ENCODE measurements at places on chromosomes 4 and X. TPM values are rescaled to one million over a fixed set of nuclear protein-coding genes. Genes with fewer than 3 reads are reported as not detected.

DNA sequence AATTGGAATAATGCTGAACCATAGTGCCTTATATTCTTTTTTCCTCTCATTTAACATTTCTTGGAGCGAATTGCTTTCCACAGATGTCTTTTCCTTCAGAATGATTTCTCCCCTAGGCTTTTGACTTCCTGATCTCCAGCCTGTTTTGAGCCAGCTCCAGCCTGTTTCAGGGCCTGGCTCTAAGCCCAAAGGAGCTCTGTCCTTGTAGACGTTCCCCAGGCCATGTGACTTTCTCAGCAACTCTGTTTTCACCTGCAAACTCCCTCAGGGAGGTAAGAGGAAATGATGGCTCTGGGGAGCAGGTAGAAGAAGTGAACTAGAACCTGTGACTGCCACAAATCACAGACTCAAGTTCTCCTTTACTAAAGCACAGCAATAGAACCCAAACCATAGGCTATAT is 89.1 kb downstream of the AKAP4 start:
- H3K4me3 ChIP-seq = no peak overlapping the region
- DNase-seq = peak; percentile 90
- no peaks in the 10 kb centered on the region for H3K36me3 ChIP-seq

DNA sequence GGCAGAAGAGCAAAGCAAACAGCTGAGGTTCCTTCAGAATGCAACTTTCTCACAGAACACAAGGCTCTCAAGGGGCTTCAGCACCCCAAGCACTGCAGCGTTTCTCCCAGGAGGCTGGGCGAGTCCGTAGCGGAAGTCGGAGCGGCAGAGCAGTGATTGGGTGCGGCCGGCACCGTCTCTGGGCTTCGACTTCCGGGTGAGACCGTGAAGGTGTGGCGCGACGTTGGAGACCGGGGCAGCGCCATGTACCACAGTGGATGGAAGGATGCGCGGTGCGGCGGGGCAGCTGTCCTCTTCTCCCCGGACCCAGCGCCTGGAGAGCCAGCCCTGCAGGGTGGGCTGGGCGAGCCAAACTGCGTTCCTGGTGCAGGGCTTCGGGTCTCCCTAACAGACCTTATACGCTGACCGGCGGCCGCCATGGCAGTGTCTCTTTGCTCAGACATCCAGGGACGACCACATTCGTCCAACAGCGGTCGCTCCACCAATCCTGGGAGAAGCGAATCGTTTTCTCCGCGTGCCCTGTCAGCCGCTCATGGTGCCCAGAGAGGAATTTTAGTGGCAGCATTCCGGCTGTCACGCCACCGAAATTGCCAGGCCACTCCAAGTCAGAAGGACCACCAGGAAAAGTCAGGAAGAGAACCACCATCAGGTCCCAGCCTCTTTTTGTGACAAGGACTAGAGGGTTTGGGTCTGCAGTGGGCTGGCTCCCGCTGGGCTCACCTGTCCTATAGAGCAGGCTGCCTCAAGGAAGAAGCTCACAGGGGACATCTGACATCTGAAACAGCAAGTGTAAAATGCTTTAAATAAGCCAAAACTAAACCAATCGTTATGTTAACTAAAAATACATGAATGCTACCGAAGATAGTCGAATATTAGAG is 20.5 kb downstream of the TRIM61 start:
- no peaks in the 10 kb centered on the region for H3K27me3 ChIP-seq
- H3K27ac ChIP-seq = peak overlapping the region; percentile 67
- H3K4me1 ChIP-seq = peaks cover 6% of the 10 kb centered on the region

- no peaks in the 10 kb centered on the region for H3K36me3 ChIP-seq
- no peaks in the 10 kb centered on the region for H3K4me1 ChIP-seq
- H3K4me3 ChIP-seq = no peak overlapping the region
Observed at GRCh38 chrX:11791090-11791489, 33.1 kb downstream of the MSL3 start.

DNA sequence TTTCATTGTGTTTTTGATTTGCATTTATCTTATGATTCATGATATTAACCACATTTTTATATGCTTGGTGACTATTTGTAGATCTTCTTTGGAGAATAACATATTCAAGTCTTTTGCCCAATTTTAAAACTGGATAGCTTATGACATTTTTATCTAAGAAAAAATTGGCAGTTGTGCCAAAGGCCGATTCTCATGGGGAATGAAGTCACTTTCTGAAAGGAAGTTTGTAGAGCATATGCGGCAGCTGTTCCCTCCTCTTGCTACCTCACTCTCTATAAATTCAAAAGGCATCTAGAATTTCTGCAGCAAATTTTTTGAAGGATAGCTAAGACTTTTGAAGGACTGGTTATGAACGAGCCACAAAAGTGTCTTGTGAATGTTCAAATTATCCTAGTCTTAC is 2353.5 kb downstream of the ARAP2 start:
- DNase-seq = peak; percentile 66
- no peaks in the 10 kb centered on the region for H3K36me3 ChIP-seq
- no peak overlapping the region for H3K27ac ChIP-seq
- H3K4me1 ChIP-seq = no peaks in the 10 kb centered on the region

GRCh38 chr4:2829321-2829932 is 14.2 kb upstream of the ADD1 start:
- no peak overlapping the region for H3K27ac ChIP-seq
- H3K4me3 ChIP-seq = no peak overlapping the region
- H3K4me1 ChIP-seq = peaks cover 6% of the 10 kb centered on the region
- no peak for DNase-seq
- H3K36me3 ChIP-seq = peaks cover 88% of the 10 kb centered on the region

- no peaks in the 10 kb centered on the region for H3K4me1 ChIP-seq
- no peak overlapping the region for H3K4me3 ChIP-seq
- DNase-seq = peak; percentile 43
- no peak overlapping the region for H3K27ac ChIP-seq
- H3K27me3 ChIP-seq = no peaks in the 10 kb centered on the region
- H3K36me3 ChIP-seq = no peaks in the 10 kb centered on the region
Observed at GRCh38 chr4:188485906-188486305, 346.7 kb downstream of the TRIML1 start.

DNA sequence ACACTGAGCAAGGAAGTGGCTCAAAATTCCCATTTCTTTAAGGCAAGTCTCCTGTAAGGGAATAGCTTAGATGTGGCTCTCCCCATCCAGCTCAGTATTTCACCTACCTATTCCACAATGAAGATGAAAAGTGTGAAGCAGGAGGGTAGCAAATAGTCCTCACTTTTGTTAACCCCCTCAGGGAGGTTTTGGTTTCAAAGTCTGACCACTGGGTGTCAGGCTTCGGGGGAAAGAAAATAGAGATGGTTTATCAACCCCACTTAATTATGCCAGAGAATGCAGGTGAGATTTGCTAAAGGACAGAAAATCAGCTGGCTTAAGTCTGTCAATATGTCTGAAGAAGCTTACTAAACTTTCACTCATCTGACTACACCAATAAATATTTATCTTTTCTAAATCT is 69.5 kb downstream of the DHX15 start:
- H3K36me3 ChIP-seq = peaks cover 7% of the 10 kb centered on the region
- no peak overlapping the region for H3K27ac ChIP-seq
- H3K4me3 ChIP-seq = no peak overlapping the region
- no peaks in the 10 kb centered on the region for H3K27me3 ChIP-seq
- DNase-seq = no peak
- no peaks in the 10 kb centered on the region for H3K4me1 ChIP-seq

Gene FGFBP1
- total RNA-seq = not detected

Gene ADGRG2
- 16.4 TPM for total RNA-seq

Gene GAK
- 30.4 TPM for total RNA-seq

GRCh38 chr4:177008836-177009501 is 216.2 kb upstream of the VEGFC start:
- H3K36me3 ChIP-seq = no peaks in the 10 kb centered on the region
- H3K4me1 ChIP-seq = no peaks in the 10 kb centered on the region
- H3K27me3 ChIP-seq = no peaks in the 10 kb centered on the region
- no peak overlapping the region for H3K27ac ChIP-seq

DNA sequence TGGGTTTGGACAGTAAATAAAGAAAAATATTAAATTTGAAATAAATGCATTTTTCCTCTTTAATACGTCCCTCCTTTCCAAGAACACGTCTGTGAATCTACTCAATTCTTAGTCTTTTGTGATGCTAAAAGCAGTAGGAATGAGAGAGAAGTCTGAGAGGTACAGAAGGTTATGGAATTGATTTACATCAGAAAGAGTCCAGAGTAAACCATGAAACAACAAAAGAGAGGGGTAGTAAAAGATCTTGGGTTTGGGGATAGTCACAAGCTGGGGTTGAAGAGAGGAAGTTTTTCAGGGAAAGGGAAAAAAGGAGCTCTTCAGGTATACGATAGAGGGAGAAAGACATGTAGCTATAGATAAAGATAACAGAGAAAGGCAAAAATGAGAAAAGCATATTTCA is 215.4 kb downstream of the RAB28 start:
- no peaks in the 10 kb centered on the region for H3K27me3 ChIP-seq
- H3K36me3 ChIP-seq = no peaks in the 10 kb centered on the region

GRCh38 chr4:71785959-71786358 is 2.1 kb upstream of the GC start:
- H3K27ac ChIP-seq = no peak overlapping the region
- H3K4me1 ChIP-seq = no peaks in the 10 kb centered on the region
- no peaks in the 10 kb centered on the region for H3K36me3 ChIP-seq
- H3K27me3 ChIP-seq = no peaks in the 10 kb centered on the region

Gene CCDC160
- total RNA-seq = 0.13 TPM

- H3K4me3 ChIP-seq = no peak overlapping the region
- peaks cover 26% of the 10 kb centered on the region for H3K27me3 ChIP-seq
- H3K36me3 ChIP-seq = no peaks in the 10 kb centered on the region
- no peak overlapping the region for H3K27ac ChIP-seq
Observed at GRCh38 chr4:76892601-76893000, 5.3 kb downstream of the SOWAHB start.

GRCh38 chrX:22912616-22913015 is 87.1 kb upstream of the DDX53 start:
- no peaks in the 10 kb centered on the region for H3K27me3 ChIP-seq
- H3K4me3 ChIP-seq = no peak overlapping the region
- no peak overlapping the region for H3K27ac ChIP-seq

Gene CXCL11
- total RNA-seq = not detected

Gene P2RY10
- total RNA-seq = 0.84 TPM

DNA sequence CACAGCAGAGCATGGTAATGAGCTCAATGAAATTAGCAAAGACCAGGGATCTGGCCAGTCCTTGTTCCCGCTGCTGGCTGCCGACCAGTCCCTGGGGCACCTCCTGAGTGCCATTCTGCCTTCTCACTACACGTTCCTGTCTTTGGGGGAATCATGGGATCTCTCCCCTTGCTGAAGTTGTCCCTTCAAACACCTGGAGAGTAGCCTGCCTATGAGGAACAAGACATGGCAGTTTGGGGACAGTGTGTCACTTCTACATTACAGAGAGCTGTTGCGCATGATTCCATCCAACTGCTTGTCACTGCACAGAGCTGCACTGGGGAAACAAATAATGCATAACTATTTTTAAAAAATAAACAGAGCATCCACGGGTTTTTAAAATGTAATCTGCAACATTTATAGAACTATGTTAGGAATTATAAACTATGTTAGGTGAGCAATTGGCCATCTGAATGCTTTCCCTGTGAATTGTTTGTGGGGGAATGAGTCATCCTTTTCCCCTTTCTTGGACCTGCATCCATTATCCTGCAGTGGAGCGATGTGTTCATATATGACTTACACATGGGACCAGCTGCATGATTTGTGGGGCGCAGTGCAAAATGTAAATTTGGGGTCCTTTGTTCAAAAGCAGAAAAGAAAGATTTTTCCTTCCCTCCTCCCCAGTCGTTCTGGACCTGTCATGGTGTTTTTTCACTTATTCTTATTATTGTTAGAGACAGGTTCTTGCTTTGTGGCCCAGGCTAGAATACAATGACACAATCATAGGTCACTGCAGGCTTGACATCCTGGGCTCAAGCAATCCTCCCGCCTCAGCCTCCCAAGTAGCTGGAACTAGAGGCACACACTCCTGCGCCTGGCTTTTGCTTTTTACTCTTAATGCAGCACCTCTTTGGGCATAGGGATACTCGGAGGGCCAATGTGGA is 115.0 kb upstream of the TBL1X start:
- H3K4me3 ChIP-seq = no peak overlapping the region
- H3K27me3 ChIP-seq = peaks cover 22% of the 10 kb centered on the region
- H3K27ac ChIP-seq = no peak overlapping the region
- DNase-seq = no peak
- no peaks in the 10 kb centered on the region for H3K36me3 ChIP-seq

Gene IGBP1
- total RNA-seq = 120 TPM

DNA sequence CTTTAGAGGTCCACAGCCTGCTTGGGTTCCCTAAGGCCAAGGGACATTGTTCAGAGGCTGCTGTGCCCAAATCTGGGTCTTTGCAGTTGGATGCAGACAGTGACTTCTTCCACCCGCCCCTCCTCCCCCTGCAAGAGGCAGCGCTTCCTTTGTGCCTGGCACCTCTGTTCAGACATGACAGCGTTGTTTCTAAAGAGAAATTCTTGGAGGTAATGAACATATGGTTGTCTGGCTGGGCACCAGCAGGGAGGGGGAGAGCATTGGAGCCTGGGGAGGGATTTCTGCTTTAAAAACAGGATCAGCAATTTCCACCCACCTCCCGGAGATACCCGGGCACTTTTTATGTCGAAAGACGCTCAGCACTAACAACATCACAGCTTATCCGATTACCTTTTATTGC is 51.5 kb downstream of the PSAPL1 start:
- H3K27me3 ChIP-seq = peaks cover 9% of the 10 kb centered on the region
- H3K4me1 ChIP-seq = peaks cover 24% of the 10 kb centered on the region
- no peaks in the 10 kb centered on the region for H3K36me3 ChIP-seq
- H3K27ac ChIP-seq = no peak overlapping the region

DNA sequence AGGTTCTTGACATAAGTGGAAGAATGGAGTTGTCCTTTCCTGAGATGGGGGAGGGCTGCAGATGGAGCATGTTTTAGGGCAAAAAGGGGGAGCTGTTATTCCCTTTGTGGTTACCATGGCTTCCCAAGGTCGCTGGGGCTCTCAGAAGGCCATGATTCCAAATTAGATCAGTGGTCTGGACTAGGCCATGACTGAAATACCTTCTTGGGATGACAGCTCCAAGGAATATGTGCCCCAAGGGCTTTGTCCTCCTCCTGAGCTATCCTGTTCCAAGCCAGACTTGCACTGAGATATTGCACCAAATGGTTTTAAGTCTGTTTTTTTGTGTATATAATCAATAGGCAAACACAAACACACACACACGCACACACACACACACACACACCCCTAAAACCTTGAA is 3.0 kb upstream of the RBPJ start:
- H3K27me3 ChIP-seq = no peaks in the 10 kb centered on the region
- H3K4me1 ChIP-seq = peaks cover 7% of the 10 kb centered on the region
- no peak for DNase-seq
- no peak overlapping the region for H3K4me3 ChIP-seq

- no peaks in the 10 kb centered on the region for H3K27me3 ChIP-seq
- no peaks in the 10 kb centered on the region for H3K36me3 ChIP-seq
- no peak overlapping the region for H3K27ac ChIP-seq
- no peak for DNase-seq
- no peaks in the 10 kb centered on the region for H3K4me1 ChIP-seq
- no peak overlapping the region for H3K4me3 ChIP-seq
Observed at GRCh38 chr4:137735561-137736104, 203.3 kb upstream of the PCDH18 start.

- H3K27ac ChIP-seq = peak overlapping the region; percentile 17
- no peaks in the 10 kb centered on the region for H3K27me3 ChIP-seq
- H3K36me3 ChIP-seq = peaks cover 9% of the 10 kb centered on the region
- peaks cover 8% of the 10 kb centered on the region for H3K4me1 ChIP-seq
Observed at GRCh38 chr4:76729460-76729859, 168.5 kb downstream of the SOWAHB start.

GRCh38 chrX:134626434-134626833 is 31.8 kb downstream of the PLAC1 start:
- peaks cover 20% of the 10 kb centered on the region for H3K27me3 ChIP-seq
- peaks cover 41% of the 10 kb centered on the region for H3K4me1 ChIP-seq
- no peaks in the 10 kb centered on the region for H3K36me3 ChIP-seq
- H3K4me3 ChIP-seq = no peak overlapping the region
- no peak for DNase-seq

- no peak overlapping the region for H3K27ac ChIP-seq
- peaks cover 28% of the 10 kb centered on the region for H3K27me3 ChIP-seq
- no peaks in the 10 kb centered on the region for H3K36me3 ChIP-seq
- H3K4me1 ChIP-seq = peaks cover 14% of the 10 kb centered on the region
Observed at GRCh38 chrX:152905081-152905420, 7.2 kb downstream of the ZNF185 start.

Gene DUX4
- not detected for total RNA-seq
